ENCODE measurements at places on chromosomes 1 and 21.
A peak's percentile ranks its signal among the peaks of the same experiment; 100 is the strongest.

- no peak for DNase-seq
These were observed 54.2 kb downstream of the DRAM2 start for GRCh38 chr1:111085676-111086075.

GRCh38 chr1:90879281-90879680, 142.6 kb downstream of the ZNF644 start:
- DNase-seq, result no peak

GRCh38 chr1:204962742-204963632, 80.0 kb upstream of the CNTN2 start:
- no peak for DNase-seq

DNA sequence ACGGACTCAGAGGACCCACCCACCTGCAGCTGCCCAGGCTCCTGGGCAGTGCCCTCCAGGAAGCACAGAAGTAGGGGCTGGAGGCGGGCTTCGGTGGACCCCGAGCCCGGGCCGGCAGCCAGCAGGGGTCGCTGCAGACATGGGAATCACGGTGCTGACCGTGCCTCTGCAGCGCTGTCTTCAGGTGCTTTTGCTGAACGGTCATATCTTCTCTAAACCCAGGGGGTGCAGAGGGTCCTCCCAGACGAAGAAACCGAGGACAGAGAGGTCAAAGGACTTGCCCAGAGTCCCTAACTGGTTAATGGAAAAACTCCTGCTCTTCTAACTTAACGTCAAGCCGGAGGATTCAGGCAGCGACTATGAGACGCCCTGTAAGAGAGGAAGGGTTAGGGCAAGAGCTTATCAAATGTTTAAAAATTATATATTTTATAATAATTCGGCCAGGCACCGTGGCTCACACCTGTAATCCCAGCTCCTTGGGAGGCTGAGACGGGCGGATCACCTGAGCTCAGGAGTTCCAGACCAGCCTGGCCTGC, 21.5 kb upstream of the LEFTY2 start:
- DNase-seq, result no peak

- no peak for DNase-seq
These were observed 44.7 kb upstream of the CITED4 start for GRCh38 chr1:40906781-40907400.

DNA sequence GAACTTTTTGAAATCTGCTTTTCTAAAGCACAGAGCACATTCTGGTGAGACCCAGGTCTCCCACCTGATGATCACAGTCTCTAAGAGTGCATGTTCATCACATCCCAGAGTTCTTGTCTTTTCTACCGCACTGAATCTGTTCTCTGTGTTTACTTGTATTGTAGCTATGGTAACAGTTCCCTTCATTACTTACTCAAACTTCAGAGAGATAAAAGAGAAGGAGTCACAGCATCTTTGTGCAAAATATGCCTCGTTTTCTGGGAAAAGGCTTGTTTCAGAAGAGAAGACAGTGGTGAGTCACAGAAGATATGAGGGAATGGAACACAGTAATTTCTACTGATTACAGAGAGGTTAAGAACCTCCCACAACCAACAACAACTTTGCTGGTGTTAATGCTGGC, 580.6 kb downstream of the PLA2G4A start:
- DNase-seq, result no peak

- DNase-seq, result no peak
These were observed 18.4 kb downstream of the MATN1 start for GRCh38 chr1:30704765-30705509.

GRCh38 chr1:183807549-183808168, 2.7 kb downstream of the RGL1 start:
- DNase-seq, result no peak

DNA sequence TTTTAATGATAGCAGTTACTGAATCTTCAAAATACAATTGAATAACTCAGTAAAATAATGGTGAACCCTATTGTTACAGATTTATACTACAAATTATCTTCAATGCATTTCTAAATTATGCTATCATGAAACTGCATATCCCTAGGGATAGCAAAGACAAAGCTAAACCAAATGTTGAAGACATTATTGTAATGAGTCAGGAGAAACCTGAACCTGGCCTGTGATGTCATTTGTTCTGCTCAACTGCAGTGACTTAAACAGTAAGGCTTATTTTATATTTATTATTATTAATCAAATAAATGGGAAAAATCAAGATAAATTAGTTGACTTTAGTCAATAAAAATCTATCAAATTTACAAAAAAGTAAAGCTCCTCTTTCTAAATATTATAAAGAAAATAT, 100.3 kb downstream of the UCHL5 start:
- DNase-seq, result no peak

DNA sequence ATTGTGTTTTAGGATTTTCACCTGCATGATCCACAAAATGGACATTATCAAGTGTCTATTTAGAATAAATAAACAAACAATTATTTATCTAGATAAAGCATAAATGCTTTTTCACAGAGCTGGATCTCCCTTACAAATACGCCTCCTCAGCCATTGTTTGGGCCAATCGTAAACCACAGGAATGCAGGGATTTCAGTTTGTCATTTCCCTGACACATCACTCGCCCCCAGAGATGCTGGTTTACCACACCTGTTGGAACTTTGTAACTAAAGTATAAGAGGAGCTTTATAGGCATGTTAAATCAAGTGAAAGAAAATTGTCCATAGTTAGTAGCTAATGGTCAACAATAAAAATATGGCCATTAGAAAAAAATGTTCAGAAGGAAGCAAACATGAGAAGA, 40.3 kb downstream of the GPR88 start:
- DNase-seq, result no peak

GRCh38 chr1:202234331-202235002, 40.9 kb downstream of the LGR6 start:
- no peak for DNase-seq

DNA sequence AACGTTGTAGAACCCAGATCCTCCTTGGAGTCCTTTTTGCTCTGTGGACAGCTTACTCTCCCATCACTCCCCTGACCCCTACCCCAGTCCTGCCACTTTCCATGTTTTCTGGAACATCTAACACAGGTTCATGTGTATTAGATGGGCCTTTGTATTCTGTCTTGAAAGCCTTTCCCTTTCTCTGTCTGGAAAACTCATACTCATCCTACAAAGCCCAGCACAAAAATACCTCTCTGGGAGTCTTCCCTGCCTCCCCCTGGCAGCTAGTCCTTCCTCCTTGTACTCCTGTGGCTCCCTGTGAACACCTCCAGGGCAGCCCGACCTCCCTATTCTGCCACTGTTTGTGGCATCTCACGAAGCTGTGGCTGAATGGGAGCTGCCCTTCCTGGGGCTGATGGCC, 7.8 kb upstream of the HEYL start:
- DNase-seq, result no peak

GRCh38 chr21:38913120-38913892, 107.6 kb downstream of the ETS2 start:
- DNase-seq, result peak; percentile 10

GRCh38 chr1:193480755-193481154, 294.3 kb upstream of the B3GALT2 start:
- DNase-seq, result no peak

GRCh38 chr1:51168936-51169335, 66.9 kb downstream of the C1orf185 start:
- DNase-seq, result no peak

GRCh38 chr1:88698764-88699163, 14.7 kb downstream of the PKN2 start:
- DNase-seq, result no peak

- DNase-seq, result no peak
These were observed 181.0 kb upstream of the KLHDC7A start for GRCh38 chr1:18299441-18300338.

DNA sequence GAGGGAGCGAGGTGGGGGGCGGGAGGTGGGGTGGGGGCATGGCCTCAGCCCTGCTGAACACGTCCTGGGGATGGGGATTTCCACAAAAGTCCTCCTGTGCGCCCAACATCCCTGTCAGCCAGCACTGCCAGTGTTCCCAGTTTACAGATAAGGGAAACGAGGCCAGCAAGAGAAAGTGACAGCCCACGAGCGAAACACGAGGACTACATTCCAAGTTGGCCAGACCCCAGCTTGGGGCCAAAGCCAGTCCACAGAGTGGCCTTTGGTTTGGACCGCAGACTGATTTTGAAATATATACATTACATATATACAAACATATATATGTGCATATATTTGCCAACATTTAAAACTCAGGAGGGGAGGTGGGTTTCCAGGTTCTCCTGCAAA, 5.0 kb downstream of the FBXO2 start:
- DNase-seq, result no peak

DNA sequence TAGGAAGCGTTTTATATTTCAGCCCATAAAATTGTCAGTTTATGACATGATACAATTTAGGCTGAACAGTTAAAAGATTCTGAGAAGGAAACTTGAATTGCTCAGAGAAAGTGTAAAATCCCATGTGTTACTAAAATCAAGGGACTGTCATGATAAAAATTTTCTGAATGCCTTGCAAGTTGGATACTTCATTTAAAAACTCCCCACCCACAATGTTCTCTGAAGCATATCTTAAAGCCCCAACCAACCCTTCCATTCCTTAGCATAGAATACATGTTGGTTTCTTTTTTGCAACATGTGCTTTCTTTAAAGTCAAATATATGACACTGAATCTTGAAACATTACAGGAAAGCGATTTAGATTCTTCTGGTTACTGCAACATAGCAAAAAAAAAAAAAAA, 97.4 kb downstream of the MRPL39 start:
- DNase-seq, result no peak

DNA sequence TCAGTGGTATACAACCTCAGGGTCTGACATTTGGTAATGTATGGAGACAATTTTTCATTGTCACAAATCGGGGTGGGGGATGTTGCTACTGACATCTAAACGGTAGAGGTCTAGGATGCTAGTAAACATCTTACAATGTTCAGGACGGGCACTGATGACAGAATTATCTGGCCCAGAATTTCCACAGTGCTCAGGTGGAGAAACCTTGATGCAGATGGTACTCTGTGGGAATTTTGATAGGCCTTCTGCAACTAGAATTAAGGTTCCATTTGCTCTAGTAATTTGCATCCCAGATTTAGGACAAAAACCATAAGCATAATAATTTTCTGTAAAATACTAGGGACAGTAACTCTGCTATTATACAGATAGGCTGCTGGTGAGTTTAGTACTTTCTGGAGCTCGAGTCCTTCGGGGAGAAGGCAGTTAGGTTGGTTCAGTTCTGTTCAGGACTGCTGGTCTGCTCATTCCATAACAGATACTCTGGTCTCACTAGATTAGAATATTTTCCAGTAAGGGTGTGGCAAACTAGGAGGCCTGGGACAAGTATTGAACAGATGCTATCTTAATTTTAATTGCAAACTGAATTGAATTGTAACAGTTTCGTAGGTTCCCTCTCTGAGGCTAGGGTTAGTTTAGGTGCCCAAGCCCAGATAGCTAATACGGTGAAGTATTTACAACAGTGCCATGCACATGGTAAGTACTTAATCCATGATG, 11.4 kb downstream of the METTL13 start:
- DNase-seq, result peak; percentile 56

GRCh38 chr1:229148041-229148671, 122.8 kb upstream of the RAB4A start:
- DNase-seq, result no peak

GRCh38 chr1:162984699-162985098, 84.5 kb upstream of the RGS4 start:
- DNase-seq, result no peak

GRCh38 chr1:47574451-47575165, 136.8 kb downstream of the FOXD2 start:
- DNase-seq, result no peak

DNA sequence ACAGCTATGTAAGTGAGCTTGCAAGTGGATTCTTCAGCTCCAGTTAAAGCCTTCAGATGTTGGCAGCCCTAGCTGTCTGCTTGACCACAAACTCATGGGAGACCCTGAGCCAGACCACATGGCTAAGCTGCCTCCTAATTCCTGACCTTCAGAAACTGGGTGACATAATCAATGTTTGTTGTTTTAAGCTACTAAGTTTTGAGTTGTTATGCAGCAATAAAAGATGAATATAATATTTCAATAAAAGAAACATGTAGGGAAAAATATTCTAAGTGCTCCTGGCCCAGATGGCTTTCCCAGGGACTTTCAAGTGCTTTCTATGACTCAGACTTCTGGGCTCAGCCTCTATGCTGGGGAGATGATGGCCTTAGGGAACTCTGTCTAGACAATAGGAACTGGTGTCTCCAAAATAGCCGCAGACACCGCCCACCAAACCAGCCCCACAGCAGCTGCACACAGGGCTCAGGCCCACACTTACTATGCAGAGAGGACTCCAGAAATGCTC, 20.3 kb upstream of the AZIN2 start:
- DNase-seq, result no peak

- no peak for DNase-seq
These were observed 9.6 kb upstream of the MAP10 start for GRCh38 chr1:232795497-232796053.

DNA sequence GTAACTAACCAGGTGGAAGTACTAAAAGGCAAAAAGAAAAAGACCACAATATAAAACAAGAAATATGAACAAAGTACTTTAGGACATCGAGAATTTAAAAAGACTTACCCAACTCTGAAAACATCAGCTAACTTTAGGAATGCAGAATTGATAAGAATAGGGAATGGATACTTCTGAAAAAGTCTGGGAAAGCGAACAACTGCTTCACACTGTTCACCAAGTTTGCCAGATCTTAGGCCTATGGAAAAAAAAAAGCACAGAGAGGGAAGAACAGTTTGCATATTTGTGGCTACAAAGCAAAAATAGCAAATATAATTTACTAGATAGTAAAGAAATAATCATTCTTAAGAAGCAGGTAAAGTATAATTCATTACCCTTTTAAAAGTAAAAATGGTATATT, 14.4 kb downstream of the INTS7 start:
- no peak for DNase-seq

- DNase-seq, result no peak
These were observed 35.3 kb downstream of the AKT3 start for GRCh38 chr1:243814718-243815117.

DNA sequence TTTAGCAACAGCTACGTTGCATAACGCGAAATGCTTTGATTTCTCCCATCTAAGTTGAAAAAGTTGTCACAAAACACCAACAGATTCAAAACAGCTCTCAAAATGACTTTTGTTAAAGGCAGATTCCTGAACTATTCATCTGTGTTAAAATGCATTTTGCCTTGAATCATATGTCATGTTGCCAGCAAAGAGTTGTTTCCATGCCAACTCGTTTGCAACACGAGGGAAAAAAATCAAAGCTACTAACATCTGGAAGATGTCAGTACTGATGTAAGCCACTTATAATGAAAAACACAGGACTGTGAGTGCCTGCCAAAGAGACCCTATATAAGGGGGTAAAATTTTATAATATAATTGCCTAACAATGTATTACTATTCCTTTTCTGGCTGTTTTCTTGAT, 182.7 kb upstream of the PTBP2 start:
- no peak for DNase-seq

DNA sequence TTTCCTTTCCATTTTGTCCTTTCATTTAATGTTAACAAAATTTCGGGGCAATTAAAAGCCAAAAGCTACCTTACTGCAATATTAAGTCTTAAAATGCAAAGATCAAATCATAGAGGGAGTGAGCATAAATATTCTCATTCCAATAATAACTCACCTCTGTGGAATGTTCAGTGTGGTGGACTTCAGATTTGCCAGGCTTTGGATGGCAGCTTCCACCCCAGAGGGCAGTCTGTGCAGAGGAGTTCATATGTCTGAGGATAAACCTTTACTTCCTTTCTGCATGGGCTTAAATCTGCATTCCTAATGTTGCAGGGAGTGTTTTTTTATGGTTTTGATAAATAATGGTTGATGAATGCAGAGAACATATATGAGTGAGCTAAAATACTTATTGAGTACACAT, 16.3 kb downstream of the KIAA0040 start:
- no peak for DNase-seq

GRCh38 chr1:245332513-245332912, 177.7 kb downstream of the KIF26B start:
- no peak for DNase-seq
